ENCODE measurements at places on chromosomes 12 and 14. TPM values are rescaled to one million over a fixed set of nuclear protein-coding genes. Genes with fewer than 3 reads are reported as not detected.

The GPRC5D gene
- 1.7 TPM for polyA plus RNA-seq

- DNase-seq: no peak
Observed at GRCh38 chr14:99753225-99754140, 39.7 kb upstream of the EML1 start.

GRCh38 chr12:94592080-94592479, 58.3 kb downstream of the TMCC3 start:
- DNase-seq: no peak

DNA sequence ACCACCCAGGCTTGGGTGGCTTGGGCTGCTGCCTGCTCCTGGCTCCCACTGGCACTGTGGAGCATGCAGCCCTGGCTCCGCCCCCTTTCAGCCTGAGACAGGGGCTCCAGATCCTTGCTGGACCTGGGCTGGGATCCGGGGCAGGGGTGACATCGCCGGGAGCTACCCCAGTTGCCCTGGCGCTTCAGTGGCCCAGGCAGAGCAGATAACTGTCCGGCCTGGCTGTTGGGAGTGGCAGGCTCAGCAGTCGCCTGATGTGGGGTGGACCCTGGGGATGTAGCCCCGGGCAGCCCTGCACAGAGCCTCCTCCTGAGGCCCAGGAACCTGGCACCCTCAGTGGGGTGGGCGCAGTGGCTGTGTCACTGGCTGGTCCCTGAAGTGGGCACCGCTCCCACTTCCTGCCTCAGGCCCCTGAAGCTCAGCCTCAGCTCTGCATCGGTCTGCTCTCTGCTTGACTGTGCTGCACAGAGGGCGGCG, 57.9 kb downstream of the FUT8 start:
- no peak for DNase-seq

- no peak for DNase-seq
Observed at GRCh38 chr12:106030210-106031071, 108.3 kb downstream of the NUAK1 start.

The OTUB2 gene
- 3.9 TPM for polyA plus RNA-seq

- DNase-seq: no peak
Observed at GRCh38 chr12:26554332-26554731, 278.7 kb downstream of the ITPR2 start.

The SMIM41 gene
- 1.2 TPM for polyA plus RNA-seq

- no peak for DNase-seq
Observed at GRCh38 chr12:34406228-34406995, 384.1 kb downstream of the ALG10 start.

DNA sequence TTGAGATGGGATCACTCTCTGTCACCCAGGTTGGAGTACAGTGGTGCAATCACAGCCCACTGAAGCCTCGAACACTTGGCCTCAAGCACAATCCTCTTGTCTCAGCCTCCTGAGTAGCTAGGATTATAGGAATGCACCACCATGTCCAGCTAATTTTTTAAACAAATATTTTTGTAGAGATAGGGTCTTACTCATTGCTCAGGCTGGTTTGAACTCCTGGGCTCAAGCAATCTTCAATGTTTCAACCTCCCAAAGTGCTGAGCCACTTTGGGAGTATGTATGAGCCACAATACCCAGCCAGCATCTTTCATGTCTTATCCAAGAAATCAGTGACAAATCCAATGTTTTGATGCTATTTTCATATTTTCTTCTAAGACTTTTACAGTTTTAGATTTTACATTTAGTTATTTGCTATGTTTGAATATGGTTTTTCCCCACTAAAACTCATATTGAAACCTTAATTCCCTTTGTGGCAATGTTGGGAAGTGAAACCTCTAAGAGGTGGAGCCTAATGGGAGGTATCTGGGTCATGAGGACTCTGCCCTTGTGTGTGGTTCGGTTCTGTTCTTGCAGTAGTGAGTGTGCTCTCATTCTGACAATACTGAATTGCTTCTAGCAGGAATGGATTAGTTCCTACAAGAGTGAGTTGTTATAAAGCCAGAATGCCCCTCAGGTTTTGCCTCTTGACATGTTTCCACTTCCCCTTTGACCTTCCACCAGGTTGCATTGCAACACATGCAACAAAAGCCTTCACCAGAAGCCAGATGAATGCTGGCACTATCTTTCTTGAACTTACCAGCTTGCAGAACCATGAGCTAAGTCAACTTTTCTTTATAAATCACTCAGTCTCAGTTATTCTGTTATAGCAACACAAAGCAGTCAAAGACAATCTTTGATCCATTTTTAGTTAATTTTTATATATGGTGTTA, 80.8 kb upstream of the AMIGO2 start:
- DNase-seq: no peak

The PCED1B gene
- 1.3 TPM for polyA plus RNA-seq

GRCh38 chr14:73003681-73004080, 23.2 kb downstream of the ZFYVE1 start:
- no peak for DNase-seq

GRCh38 chr12:92185052-92185451, 39.4 kb upstream of the BTG1 start:
- DNase-seq: no peak

DNA sequence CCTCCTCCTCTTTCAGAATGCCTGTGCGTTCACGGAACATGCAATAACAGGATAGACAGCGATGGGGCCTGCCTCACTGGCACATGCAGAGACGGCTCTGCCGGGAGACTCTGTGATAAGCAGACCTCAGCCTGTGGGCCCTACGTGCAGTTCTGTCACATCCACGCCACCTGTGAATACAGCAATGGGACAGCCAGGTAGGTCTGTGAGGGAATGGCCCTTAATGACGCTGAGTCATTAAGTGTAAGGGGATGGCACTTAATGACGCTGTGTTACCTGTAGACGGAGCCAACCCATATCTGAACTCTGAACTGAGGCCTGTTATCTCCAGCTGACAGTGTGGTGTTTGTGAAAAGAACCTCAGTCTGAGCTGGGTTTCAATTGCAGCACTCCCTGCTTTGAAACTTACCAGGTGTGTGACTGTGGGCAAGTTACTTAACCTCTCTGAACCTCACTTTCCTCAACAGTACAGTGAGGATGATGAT, 86.9 kb downstream of the STAB2 start:
- no peak for DNase-seq

DNA sequence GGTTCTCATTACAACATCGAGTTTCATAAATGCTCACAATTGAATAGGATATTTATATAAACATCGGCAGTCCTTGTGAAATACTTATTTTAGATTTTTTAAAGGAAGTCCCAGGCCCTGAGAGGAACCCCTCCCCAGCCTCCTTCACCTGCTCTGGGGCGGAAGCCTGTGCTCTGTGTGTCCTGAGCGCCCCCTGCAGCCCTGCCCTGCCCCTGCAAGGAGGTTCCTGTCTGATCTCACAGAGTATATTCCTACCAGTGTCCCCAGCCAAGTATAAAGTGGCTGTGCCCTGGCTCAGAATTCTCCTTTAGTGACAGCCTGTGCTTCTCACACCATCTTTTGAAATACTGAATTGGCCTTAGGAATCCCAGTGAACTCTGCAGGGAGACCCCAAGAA, 659.5 kb downstream of the TMEM121 start:
- no peak for DNase-seq

GRCh38 chr14:76772300-76773187, 11.3 kb downstream of the VASH1 start:
- DNase-seq: no peak

DNA sequence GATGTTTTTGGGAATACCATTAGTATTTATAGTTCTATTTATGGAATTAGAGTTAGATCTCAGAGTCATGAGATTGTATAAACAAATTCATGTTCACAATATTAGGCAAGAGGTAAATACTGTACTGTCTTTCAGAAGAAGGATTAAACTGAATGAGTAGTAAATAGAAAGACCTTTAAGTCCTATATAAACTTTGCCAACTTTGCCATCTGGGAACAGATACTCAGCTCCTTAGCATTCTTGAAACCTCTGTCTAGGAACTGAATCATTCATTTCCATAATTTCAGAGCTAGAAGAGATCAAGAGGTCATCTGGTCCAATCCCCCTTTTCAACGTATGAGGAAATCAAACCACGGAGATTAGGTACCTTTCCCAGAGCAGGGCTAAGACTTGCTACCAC, 141.1 kb downstream of the CAND1 start:
- no peak for DNase-seq

The MAP3K9 gene
- 5.1 TPM for polyA plus RNA-seq

The MAP1LC3B2 gene
- polyA plus RNA-seq: 8.6 TPM

The KLRC1 gene
- polyA plus RNA-seq: 1.1 TPM

Measured in left lung (tissue), 14 donors.